ENCODE measurements at places on chromosomes 5 and 9.

DNA sequence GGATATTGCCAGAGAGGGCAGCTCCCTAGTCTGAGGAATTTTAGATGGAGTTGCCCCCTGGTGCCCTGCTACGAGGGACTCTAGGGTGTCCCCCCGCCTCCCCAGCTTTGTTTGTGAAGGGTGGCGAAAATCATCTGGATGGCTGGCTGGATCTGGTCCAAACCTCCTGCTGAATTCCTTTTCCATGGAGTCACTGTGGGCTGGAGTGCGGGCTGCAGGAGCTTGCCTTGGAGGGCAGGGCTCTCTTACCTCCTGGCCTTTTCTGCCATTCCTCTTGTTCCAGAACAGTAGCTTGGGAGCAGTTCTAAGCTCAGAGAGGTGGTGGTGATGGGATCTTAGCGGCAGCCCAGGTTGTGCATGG, 2.1 kb downstream of the SYNPO start:
- DNase-seq, result peak; percentile 64

- DNase-seq, result no peak
Observed at GRCh38 chr9:86975606-86976005, 28.3 kb upstream of the GAS1 start.

DNA sequence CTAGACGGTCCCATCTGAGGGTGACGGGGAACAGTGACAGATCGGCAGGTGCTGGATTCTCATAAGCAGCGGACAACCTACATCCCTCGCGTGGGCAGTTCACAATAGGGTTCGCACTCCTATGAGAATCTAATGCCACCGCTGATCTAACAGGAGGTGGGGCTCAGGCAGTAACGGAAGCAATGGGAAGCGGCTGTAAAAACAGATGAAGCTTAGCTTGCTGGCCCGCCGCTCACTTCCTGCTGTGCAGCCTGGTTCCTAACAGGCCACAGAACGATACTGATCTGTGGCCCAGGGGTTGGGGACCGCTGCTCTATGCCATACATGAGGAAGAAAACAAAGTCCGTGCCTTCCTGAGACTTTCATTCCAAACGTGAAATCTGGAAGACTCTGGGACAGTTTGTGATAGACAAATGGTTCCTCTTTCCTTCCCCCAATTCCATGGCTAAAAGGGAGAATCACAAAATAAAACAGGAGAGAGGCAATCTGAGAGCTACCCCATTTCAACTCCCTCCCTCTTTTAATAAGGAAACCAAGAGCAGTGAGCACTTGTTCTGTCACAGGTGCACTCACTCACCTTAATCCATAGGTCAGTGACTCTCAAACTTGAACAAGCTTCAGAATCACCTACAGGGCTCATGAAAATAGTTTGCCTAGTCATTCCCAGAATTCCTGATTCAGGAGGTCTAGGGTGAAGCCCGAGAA, 12.1 kb downstream of the PDCL start:
- DNase-seq, result no peak

- no peak for DNase-seq
Observed at GRCh38 chr9:33116860-33117259, 40.4 kb upstream of the SMU1 start.

- DNase-seq, result no peak
Observed at GRCh38 chr9:87613265-87614111, 112.4 kb upstream of the CTSL start.

DNA sequence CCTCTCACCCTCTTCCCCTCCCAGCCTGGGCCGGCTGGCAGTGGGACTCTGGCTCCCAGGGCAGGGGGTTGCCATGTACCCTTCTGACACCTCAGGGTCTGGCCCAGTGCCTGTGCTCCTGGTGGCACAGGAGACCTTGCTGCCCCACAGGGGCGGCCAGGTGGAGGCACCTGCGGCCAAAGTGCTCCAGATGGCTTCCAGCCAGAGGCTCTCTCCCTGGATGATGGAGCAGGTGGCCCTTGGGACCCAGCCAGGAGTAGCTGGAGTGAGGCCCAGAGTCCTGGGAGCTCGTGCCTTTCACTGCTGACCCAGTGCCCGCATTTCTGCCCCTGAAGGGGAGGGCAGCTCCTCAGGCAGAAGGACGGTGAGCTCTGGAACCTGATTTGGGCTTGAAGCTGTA, 87.3 kb downstream of the NTNG2 start:
- DNase-seq, result no peak

- no peak for DNase-seq
Observed at GRCh38 chr5:12772276-12772675, 868.0 kb upstream of the CTNND2 start.

DNA sequence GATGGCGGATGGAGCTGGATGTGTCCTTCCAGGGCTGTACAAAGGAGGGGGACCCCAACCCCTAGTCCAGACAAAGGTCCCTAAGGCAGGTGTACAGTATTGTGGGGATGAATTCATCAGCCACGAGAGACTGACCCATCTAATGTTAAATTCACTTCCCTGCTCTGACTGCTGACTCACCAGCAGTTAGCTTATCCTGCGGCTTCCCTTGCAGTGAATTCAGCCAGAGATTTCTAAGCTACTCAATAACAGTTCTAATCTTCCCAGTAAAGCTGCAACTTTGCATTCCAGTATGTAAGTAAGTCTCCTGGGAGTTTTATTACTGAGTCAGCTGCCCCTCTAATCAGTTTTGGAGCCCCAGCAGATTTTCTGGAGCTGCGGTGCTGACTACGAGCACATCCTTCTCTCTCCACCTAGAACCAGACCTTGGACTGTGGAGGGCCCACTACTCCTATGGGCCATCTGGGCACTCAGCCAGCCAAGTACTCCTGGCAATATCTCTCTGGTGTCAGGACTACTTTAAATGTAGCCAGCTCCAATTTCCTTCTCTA, 16.1 kb downstream of the B4GALT1 start:
- peak; percentile 90 for DNase-seq

DNA sequence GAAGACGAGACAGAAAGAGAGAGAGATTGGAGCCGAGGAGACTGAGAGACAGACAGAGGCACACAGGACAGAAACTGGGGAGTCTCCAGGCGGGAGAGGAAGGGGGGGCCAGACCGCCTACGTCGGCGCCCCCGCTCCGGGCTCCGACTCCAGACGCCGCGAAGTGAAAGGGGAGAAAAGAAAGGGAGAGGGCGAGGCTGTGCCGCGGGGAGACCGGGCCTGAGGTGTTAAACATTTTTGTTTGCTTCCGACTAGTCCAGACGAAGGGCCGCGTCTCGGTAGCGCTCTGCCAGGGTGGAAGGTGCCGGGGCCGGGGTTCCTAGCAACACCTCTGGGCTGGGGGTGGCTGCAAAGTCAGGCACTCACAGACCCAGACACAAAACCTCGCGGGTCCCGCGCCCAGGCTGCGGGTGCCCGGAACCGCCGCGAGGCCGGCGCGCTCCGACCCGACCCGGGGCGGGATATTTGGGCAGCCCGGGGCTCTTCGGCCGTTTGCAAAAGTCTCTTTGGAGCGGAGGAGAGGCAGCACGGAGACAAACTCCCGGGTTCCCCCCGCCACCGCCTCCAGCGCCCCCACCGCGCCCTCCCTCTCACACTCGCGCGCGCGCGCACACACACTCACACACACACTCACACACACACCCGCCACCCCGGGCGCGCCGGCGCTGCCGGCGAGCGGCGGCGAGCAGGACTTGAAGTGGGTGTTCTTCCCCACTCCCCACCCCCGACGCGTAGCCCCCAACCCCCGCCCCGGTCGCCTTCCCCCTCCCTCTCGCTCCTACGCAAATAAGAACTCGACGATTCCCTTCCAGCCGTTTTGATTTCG, 626 bp upstream of the FST start:
- DNase-seq, result no peak

GRCh38 chr5:62029303-62029702, 276.7 kb upstream of the KIF2A start:
- no peak for DNase-seq

- no peak for DNase-seq
Observed at GRCh38 chr9:2377834-2378233, 243.8 kb upstream of the VLDLR start.

- DNase-seq, result no peak
Observed at GRCh38 chr9:95715868-95716435, 159.5 kb upstream of the ERCC6L2 start.

DNA sequence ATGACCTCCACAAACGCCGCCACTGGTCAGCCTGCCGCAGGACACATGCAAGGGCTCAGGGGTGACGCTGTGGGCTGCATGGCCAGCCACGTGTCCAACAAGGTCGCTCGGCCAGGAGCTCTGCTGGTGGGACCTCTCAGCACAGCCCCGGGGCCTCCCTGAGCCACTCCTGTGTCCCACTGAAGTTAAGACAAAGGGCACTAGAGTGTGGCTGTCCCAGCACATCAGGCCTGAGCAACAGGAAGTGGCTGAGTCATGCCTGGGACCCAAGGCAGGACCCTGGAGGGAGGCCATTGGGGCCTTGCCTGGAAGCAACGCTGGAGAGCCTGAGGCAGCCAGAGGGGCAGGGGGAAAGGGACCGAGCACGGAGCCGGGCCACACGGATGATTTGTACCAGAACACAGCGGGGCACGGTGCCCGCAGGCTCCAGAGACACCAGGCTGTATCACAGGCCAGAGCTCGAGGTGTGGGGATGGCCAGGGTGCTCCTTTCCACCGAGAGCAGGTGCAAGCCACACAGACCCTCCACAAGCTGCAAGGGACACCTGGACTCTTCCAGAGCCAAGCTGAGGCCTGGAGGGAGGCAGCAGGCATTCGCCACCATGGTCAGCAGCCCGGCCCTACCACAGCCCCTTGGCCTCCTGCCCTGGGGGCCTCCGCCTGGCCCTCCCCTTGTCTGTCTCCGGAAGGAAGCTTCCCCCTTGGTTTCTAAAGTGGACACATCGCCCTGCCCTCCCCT, 6.5 kb upstream of the TMEM210 start:
- DNase-seq, result no peak

DNA sequence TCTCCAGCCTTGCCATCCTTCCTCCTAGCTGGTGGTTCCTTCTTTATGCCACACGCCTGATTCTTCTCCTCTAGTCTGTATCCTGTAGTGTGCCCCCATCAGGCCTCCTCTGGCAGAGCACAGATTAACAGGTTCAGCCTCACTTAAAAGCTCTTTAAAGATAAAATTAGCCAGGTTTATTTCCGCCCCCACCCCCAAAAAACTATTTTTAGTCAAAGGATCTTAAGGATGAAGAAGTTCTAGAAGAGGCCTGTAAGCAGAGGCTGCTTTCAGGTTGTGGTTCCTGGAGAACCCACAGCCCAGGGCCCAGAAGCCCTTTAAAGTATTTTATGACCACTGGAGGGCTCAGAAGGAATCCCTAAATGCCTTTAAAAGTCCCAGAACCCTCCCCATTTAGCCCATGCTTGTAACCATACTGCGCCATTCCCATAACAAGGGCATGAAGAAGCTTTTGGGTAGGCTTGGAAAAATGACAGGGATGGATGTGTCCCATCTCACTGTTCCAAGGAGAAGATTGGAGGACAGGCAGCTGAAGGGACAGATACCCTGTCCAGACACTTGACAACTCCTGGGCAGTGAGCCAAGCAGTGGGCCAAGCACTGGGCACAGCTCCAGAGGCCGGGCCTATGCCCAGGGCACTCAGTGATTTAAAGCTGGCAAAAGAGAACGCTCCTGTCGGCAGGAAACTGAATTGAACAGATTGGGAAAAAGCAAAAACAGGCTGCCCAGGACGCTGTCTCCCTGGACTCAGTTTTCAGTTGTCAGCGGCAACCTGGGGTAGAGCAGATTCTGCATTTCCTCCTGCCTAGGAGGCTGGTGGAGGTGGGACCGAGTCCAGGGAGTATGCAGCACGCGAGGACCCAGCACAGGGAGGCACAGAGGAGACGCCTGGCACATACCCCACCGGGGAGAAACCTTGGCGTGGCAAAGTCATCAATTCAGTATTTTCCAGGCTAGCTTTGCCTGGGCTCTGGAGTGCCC, 106.3 kb upstream of the SSBP2 start:
- DNase-seq, result no peak

DNA sequence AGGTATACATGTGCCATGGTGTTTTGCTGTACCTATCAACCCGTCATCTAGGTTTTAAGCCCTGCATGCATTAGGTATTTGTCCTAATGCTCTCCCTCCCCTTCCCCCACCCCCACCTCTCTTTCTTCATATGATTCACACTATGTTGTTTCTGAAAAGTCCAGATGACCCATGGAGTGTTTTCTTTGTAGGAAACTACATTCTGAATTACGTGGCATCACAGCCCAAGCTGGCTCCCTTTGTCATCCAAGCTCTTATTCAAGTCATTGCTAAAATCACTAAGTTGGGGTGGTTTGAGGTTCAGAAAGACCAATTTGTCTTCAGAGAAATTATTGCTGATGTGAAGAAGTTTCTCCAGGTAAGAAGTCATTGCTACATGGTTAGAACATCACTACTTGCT, 30.4 kb downstream of the RANBP17 start:
- DNase-seq, result peak; percentile 32

GRCh38 chr5:35458824-35459207, 158.8 kb upstream of the SPEF2 start:
- DNase-seq, result no peak

DNA sequence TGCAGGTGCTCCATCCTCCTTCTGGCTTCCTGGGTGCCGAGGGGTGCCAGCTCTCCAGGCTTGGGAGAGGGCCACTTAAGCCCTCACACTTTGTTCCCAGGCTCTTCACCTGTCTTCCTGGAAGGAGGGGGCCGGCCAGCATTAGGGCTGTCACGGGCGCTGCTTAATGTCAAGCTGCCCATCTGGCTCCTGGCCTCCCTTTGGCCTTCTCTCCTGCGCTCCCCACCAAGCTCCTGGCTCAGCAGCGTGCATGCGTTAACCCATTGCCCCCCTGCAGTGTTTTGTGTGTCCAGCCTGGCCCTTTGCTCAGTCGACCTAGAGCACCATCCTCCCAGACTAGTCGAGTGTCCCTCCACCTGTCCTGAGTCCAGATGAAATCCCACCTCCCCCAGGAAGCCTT, 21.3 kb downstream of the NTNG2 start:
- no peak for DNase-seq

DNA sequence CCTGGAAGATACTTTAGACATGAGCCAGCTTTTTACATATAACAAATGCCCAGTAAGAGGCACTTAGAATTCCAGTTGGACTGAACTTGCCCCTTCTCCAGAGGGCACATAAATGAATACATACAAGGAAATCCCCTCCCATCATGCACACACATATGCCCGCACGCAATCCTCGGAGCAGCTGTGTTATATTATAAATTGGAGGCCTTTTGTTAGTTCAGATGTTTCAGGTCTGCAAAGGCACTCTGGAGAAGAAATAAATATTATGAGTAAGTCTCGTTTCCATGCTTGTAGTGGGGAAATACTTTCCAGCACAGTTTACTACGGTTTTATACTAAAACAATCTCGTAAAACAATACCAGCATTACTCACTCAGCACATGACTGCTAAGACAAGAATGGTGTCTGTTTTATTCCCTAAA, 17.6 kb upstream of the MUSK start:
- peak; percentile 97 for DNase-seq

GRCh38 chr5:170747357-170747756, 36.2 kb upstream of the GABRP start:
- DNase-seq, result no peak

- DNase-seq, result no peak
Observed at GRCh38 chr5:109805883-109806282, 116.2 kb downstream of the MAN2A1 start.

- no peak for DNase-seq
Observed at GRCh38 chr5:160463740-160464465, 42.2 kb downstream of the PTTG1 start.

- no peak for DNase-seq
Observed at GRCh38 chr5:95633671-95634070, 12.9 kb upstream of the RFESD start.

Measured in AG04450 (cell line).